Activated T-cell treated with anti-CD3 and anti-CD28 coated beads, Interleukin-2, amount 50 U/mL, for 48 hours (primary cell): ENCODE measurements at places on chromosomes 2 and 18.

DNA sequence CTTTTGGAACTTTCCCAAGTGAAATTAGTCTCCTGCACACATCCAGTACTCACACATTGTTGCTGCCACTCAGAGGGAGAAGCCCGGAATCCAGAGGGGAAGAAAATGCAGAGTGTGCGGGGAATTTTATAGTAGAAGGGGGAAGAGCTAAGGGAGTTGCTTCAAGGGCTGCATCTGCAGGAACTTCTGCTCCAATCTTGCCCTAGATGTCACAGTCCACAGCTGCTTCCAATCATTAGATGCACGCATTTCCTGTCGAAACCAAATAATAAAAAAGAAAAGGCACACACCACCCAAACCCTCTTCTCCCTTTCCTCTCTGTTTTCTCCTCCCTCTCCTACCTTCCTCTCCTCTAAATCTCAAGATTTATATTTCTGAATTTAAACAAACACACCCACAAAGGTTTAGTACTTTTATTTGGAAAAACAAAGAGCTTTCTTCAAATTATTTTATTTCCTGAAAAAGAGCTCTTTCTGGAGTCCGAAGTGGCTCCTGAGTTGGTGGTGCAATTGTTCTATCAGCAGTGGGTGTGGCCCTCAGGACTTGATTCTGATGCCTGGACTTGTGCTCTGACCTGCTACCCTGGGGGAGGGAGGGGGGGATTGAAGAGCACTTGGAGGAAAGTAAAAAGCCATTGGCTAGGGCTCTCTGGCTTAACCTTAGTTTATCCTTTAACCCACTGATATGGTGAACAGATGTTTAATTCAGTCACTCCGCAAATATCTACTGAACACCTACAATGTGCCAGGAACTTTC lies 72.0 kb downstream of the KCNE4 start:
- no peak for DNase-seq

GRCh38 chr18:32301976-32302743 lies 112.3 kb downstream of the MEP1B start:
- no peak for DNase-seq

DNA sequence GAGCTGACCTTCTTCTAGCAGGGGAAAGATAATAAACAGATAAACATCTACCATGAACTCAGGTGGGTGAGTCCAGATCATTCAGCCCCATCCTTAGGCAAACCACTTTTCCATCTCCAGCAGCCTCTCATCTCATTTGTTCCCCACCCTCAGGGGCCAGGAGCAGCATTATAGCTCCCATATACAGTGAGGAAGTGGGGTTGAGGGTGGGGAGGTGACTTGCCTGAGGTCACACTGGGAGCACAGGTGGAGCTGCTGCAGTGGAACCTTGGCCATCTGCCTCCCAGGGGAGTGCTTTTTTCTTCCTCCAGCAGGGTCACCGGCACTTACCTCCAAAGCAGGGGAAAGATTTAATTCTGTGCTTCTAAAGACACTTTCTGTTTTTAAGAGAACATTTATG lies 212.5 kb upstream of the SMAD2 start:
- no peak for DNase-seq

DNA sequence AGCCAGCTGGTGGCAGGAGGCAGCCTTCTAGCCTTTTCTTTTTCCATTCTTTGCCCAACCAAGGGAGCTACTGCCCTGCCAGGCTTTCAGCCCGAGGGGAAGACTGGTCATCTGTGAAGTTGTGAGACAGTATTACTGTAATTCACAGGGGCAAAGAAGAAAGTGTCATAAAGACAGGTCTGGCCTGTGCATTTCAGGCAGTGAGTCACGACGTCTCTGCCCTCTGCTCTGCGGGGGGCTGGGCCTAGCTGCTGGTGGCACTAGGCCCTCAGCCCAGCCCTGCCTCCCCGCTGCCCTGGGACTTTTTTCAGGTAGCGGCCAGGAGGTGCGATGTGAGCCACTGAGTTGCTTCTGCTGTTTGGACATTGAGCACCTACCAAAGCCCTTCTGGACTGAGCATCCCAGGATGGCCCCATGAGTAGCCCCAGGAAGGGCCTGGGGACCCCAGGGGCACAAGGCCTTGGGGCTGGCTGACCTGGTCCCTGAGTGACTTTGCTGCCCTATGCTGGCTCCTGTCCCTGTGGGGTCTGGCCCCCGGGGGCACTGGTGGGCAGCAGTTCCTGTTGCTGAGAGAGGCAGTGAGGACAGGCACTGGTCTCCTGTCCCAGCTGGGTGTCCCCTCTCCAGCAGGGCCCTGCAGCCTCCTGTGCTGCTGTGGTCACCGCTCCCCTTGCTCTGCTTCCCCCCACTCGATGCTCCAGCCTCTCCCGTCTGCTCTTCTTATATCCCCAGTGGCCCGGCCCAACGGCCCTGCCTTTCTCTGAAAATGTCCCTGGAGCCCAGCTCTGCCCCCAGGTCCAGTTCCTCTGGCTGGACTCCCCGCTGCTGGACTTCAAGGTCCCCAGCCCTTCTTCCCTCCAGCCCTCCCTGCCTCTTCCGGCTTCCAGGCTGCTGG lies 7.0 kb downstream of the INHBB start:
- DNase-seq, result no peak

DNA sequence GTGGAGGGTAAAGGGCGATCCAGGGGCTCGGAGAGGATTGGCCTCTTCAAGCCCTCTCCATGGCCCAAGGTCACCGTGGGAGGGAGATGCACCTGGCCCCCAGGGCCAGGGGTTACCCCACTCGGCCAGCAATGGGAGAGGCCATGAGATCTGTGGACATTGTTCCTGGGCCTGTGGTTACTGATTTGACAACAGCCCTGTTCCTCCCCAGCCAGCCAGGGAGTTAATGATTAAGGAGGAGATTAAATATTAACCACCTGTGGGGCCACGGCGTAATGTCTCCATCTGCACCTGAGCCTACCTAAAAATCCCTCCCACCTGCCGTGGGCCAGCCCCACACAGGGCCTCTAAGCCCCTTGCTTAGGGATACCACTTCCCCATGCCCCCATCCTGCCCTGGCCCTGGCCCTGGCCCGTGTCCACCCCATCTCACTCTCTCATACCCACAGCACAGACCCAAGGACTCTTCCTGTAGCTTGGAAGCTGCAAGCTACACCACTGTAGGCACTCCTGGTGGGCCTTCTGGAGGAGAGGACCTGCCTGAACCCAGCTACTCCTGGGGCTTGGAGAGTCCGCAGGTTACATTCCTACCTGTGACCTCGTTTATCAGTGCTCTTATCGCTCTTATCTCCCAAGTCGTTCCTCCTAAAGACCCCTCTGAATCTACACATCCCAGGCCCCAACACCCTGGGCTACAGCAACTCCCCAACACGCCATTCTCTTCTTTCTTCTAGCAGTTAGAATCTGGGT lies 32.1 kb downstream of the ZFP36L2 start:
- DNase-seq, result no peak

DNA sequence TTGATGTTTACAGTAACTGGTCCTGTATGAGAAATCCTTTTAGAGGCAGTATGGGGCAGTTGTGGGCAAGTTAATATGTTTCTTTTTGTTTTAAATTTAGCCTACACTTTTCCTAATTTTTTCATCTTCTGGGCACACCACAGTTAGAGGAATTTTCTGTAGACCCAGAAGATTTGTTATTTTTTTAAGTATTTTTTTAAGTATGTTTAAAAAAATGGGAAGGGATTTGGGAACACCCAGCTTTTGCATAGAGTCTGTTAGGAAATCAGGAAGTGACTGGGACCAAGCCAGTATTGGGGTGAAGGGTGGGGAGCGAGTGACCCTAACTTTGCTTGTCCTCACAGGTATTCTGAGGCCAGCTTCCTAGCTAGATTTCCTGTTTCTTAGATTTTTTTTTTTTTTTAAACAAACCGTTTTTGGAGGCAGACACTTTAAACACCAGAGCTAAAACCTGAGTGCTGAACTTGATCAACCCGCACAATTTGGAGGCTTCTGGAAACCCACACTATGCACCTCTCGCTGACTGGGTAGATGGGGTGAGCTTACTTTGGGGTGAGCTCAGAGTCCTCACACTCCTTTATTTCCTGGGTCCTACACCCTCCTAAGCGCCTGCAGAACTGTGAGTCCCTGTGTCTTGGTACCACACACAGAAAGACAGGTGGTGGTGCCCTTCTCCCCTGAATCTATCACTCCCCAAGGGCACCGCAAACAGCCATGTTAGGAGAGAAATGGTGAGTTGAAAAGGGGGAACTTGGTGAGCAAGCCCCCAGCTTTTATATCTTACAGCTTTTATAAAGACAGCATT lies 5.2 kb downstream of the GATA6 start:
- no peak for DNase-seq

GRCh38 chr18:50307400-50307737 lies 19.9 kb upstream of the CXXC1 start:
- no peak for DNase-seq

- no peak for DNase-seq
Measured at GRCh38 chr2:237312021-237312755, 101.8 kb downstream of the COL6A3 start.

DNA sequence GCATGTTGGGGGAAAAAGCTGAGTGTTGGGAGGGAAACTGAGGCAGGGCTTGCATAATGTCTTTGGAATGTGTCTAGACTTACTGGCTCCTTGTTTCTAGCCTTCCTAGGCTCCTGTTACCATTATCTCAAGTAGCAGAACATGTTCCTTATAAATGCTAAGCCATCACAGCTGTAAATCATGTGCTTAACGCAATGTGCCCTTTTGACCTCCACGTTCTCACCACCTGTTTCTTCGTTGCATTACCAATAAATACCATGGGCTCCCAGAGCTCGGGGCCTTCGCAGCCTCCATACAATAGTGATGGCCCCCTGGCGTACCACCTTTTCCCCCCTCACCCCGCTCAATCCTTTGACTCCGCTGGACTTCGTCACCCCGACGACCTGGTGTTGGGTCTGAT lies 54.0 kb upstream of the CWC22 start:
- DNase-seq, result no peak

- DNase-seq, result no peak
Measured at GRCh38 chr2:184890311-184890710, 292.0 kb downstream of the ZNF804A start.

DNA sequence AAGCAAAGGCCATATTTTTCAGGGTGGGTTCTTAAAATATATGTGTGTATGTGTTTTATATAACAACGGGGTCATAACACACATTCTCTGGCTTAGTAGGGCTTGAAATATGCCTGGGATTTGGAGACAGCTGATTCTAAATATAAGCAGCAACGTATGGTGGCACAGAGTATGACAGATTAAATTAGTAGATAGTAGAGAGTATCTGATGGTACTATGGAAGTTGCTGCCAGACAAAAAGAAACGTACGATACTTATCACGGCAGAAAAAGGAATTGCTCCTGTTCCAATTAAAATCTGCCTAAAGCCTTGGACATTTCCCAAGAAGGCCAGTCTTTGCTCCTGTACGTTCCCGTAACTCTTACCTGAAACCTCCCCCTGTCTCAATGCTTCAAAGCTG lies 607.9 kb upstream of the ID2 start:
- DNase-seq, result no peak

GRCh38 chr2:46481198-46482193 lies 2.1 kb downstream of the TMEM247 start:
- DNase-seq, result no peak
